Activated CD8-positive, alpha-beta memory T cell treated with anti-CD3 and anti-CD28 coated beads, Interleukin-2, amount 10 ng/mL, durations not matched to agents 7 days and 5 days (primary cell): ENCODE measurements at places on chromosomes 3 and 15. TPM values are rescaled to one million over a fixed set of nuclear protein-coding genes. Genes with fewer than 3 reads are reported as not detected.

Gene IGF2BP2
- 0.09 TPM for total RNA-seq

Gene TMCO5A
- total RNA-seq = not detected

Gene GOLGA6L4
- total RNA-seq = 0.96 TPM

Gene ALPK3
- 0.35 TPM for total RNA-seq

Gene HRG
- total RNA-seq = not detected

- no peak overlapping the region for H3K27ac ChIP-seq
- H3K27me3 ChIP-seq = no peaks in the 10 kb centered on the region
- DNase-seq = no peak
- no peaks in the 10 kb centered on the region for H3K4me1 ChIP-seq
- no peak overlapping the region for H3K4me3 ChIP-seq
Observed at GRCh38 chr15:37397266-37398022, 297.1 kb upstream of the MEIS2 start.

- H3K4me3 ChIP-seq = no peak overlapping the region
- H3K4me1 ChIP-seq = peaks cover 2% of the 10 kb centered on the region
- no peak for DNase-seq
Observed at GRCh38 chr3:197151580-197151979, 122.0 kb upstream of the MELTF start.

- H3K4me3 ChIP-seq = no peak overlapping the region
- no peak overlapping the region for H3K27ac ChIP-seq
- no peaks in the 10 kb centered on the region for H3K27me3 ChIP-seq
- H3K36me3 ChIP-seq = no peaks in the 10 kb centered on the region
Observed at GRCh38 chr3:3200632-3201212, 21.2 kb upstream of the CRBN start.

DNA sequence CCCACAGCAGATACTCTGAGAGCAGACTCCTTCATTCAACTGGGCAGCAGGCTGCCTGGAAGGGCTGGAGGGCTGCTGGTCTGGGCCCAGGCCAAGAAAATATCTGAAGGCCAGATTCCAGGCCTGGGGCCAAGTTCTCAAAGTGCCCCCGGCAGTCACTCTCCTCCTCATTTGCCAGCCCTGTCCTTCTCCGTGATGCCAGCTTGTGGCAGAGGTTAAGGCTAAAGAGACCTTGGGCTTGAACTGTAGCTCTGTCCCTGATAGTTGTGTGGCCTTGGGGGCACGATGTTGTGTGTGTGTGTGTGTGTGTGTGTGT is 39.0 kb downstream of the FAM3D start:
- no peak overlapping the region for H3K4me3 ChIP-seq
- peaks cover 5% of the 10 kb centered on the region for H3K4me1 ChIP-seq
- H3K36me3 ChIP-seq = no peaks in the 10 kb centered on the region
- peaks cover 3% of the 10 kb centered on the region for H3K27me3 ChIP-seq
- DNase-seq = no peak
- no peak overlapping the region for H3K27ac ChIP-seq

GRCh38 chr3:122406198-122406597 is 9.7 kb downstream of the WDR5B start:
- H3K4me1 ChIP-seq = peaks cover 6% of the 10 kb centered on the region
- H3K36me3 ChIP-seq = peaks cover 42% of the 10 kb centered on the region
- no peaks in the 10 kb centered on the region for H3K27me3 ChIP-seq
- DNase-seq = no peak
- no peak overlapping the region for H3K27ac ChIP-seq
- no peak overlapping the region for H3K4me3 ChIP-seq

DNA sequence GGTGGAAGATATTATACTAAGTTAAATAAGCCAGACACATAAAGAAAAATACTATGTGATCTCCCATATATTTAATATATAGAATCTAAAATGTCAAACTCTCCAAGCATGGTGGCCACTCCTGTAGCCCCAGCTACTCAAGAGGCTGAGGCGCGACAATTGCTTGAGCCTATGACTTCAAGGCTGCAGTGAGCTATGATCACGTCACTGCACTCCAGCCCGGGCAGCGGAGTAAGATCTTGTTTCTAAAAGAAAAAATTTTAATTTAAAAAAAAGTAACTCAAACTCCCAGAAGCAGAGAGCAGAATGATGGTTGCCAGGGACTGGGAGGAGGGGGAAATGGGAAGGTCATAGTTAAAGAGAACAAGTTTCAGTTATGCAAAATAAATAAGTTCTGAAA is 13.3 kb downstream of the RAB27A start:
- no peaks in the 10 kb centered on the region for H3K27me3 ChIP-seq
- H3K27ac ChIP-seq = peak overlapping the region; percentile 99
- H3K4me1 ChIP-seq = peaks cover 82% of the 10 kb centered on the region
- peaks cover 51% of the 10 kb centered on the region for H3K36me3 ChIP-seq

DNA sequence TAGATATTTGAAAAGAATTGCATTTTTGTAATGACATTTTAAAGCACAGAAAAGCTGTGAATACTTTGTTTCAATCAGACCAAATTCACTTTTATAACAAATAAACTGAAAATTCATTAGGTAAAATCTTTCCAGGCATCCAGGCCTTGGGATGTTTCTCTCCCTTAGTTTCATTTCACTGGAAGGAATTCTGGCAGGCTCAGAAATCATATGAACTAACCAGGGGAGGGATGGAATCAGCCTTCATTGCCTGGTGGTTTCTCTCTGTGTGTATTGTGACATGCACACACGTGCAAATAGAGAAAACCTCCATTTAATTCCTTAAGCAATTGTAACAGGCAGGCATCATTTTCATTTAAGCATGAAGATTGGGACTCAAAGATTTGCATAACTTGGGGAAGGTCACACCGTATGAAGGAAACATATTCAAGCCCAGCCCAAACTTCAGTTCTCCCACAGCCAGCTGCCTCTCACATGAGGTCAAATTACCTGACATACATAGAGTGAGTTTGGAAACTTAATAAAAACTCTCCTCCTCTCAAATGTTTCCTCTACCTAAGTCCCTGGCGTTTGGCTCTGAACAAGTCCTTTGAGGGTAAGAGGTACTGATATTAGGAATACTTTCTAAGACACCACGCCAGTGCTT is 376.1 kb upstream of the MCTP2 start:
- H3K4me1 ChIP-seq = peaks cover under 1% of the 10 kb centered on the region
- H3K36me3 ChIP-seq = no peaks in the 10 kb centered on the region
- peaks cover 18% of the 10 kb centered on the region for H3K27me3 ChIP-seq
- no peak overlapping the region for H3K4me3 ChIP-seq
- DNase-seq = no peak

- no peak for DNase-seq
- peaks cover 18% of the 10 kb centered on the region for H3K4me1 ChIP-seq
- H3K36me3 ChIP-seq = no peaks in the 10 kb centered on the region
- H3K4me3 ChIP-seq = no peak overlapping the region
- no peak overlapping the region for H3K27ac ChIP-seq
Observed at GRCh38 chr3:66035763-66036477, 2.8 kb downstream of the MAGI1 start.

GRCh38 chr3:187828579-187829452 is 83.5 kb upstream of the BCL6 start:
- no peak overlapping the region for H3K27ac ChIP-seq
- no peaks in the 10 kb centered on the region for H3K36me3 ChIP-seq
- no peak for DNase-seq
- no peak overlapping the region for H3K4me3 ChIP-seq

GRCh38 chr15:97929456-97930229 is 30.9 kb upstream of the ARRDC4 start:
- H3K27ac ChIP-seq = no peak overlapping the region
- H3K27me3 ChIP-seq = no peaks in the 10 kb centered on the region
- no peaks in the 10 kb centered on the region for H3K36me3 ChIP-seq
- no peak for DNase-seq

GRCh38 chr3:100966049-100966491 is 27.2 kb downstream of the ABI3BP start:
- no peaks in the 10 kb centered on the region for H3K36me3 ChIP-seq
- no peak overlapping the region for H3K27ac ChIP-seq
- no peak overlapping the region for H3K4me3 ChIP-seq
- H3K27me3 ChIP-seq = no peaks in the 10 kb centered on the region
- H3K4me1 ChIP-seq = no peaks in the 10 kb centered on the region

GRCh38 chr3:67940210-67940952 is 286.0 kb upstream of the SUCLG2 start:
- no peak overlapping the region for H3K4me3 ChIP-seq
- H3K27me3 ChIP-seq = no peaks in the 10 kb centered on the region
- H3K27ac ChIP-seq = no peak overlapping the region
- DNase-seq = no peak
- H3K4me1 ChIP-seq = no peaks in the 10 kb centered on the region

DNA sequence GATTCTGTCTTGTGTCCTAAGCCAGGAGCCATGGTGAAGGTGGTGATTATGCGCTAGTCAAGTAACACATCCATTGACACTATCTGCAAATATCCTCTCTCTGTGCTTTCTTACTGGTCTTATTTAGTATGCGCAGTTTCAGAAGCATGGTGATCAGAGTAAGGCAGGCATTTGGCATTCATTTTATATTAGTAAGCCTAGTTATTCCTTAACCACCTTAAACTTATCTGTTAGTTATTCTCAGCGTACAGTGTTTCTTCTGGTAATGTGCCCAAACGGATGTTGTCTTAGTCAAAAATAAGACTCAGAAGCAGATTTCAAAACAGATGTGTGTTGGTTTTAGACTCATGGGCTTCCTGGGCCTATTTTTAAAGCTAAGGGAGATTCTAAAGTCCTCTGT is 329.2 kb downstream of the GRM7 start:
- H3K27ac ChIP-seq = no peak overlapping the region
- H3K36me3 ChIP-seq = no peaks in the 10 kb centered on the region
- H3K4me1 ChIP-seq = no peaks in the 10 kb centered on the region
- no peak overlapping the region for H3K4me3 ChIP-seq

- DNase-seq = no peak
- H3K4me3 ChIP-seq = no peak overlapping the region
- no peaks in the 10 kb centered on the region for H3K4me1 ChIP-seq
- H3K27me3 ChIP-seq = no peaks in the 10 kb centered on the region
- H3K36me3 ChIP-seq = no peaks in the 10 kb centered on the region
Observed at GRCh38 chr3:117407317-117407716, 697.7 kb downstream of the TUSC7 start.

DNA sequence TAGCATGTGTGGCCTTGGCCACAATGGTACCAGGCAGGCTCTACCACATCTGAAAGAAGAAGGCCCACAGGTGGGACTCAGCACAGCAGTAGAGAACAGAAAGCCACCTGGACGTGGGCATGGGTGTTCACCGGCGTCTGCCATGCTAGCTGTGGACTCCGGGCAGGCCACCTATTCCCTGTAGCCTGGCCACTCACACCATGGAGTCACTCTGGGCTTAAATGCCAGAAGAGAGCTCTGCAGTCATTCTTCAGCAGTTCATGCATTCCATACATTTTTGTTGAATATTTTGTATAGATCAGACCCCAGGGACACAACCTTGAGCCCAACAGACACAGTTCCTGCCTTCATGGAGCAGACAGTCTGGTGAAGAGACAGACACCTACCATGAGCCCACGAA is 138.6 kb downstream of the SRGAP3 start:
- no peak for DNase-seq
- no peak overlapping the region for H3K27ac ChIP-seq
- no peak overlapping the region for H3K4me3 ChIP-seq
- H3K27me3 ChIP-seq = peaks cover 2% of the 10 kb centered on the region

DNA sequence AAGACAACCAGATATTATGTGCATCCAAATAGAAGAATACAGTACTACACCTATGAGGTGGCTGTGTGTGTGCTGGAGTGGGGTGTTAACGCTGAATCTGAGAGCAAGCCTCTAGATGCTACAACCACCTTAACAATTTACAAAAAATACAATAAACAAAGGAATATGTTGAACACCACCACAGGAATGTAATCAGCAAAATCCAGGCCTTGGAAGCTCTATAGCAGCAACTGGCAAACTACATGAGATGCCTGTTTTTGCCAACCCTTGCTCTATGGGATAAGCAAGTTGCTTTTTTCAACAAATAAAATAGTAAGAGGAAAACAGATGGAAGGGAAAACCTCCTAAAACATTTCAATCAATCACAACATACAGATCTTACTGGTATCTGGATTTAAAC is 23.9 kb downstream of the SLTM start:
- no peaks in the 10 kb centered on the region for H3K27me3 ChIP-seq
- H3K4me1 ChIP-seq = peaks cover 52% of the 10 kb centered on the region
- H3K27ac ChIP-seq = no peak overlapping the region
- no peak for DNase-seq

- H3K27me3 ChIP-seq = peaks cover 33% of the 10 kb centered on the region
- no peak overlapping the region for H3K4me3 ChIP-seq
- no peak for DNase-seq
- peaks cover 2% of the 10 kb centered on the region for H3K36me3 ChIP-seq
- no peak overlapping the region for H3K27ac ChIP-seq
Observed at GRCh38 chr3:171695426-171695825, 114.9 kb downstream of the PLD1 start.

DNA sequence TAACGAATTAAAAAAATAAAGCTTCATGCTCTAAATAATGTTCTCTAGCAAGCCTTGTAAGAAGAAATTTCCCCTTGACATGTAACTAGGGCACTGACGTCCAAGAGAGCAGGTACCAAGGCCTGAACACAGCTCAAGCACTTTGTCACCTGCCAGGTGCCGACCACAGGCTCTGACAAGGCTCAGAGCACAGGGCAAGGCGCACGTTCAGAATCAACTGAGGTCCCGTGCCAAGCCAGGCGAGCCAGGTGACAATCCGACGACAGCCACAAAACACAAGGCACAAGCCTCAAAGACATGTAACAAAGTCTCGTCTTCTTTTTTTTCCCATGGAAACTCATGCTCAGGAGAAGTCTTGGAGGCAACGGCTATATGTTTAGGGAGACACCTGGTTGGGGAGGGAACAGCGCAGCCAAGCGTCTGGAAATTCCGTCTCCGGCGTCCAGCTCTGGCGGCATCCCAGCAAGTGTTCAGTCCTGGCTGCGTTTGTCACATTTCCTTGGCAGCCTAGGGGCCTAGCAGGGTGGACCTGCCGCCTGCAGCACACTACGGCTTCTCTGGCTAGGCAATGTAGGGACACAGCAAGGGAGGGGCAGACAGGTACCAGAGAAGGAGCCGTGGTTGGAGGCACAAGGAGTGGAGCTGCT is 76.7 kb downstream of the ADAMTS17 start:
- H3K36me3 ChIP-seq = no peaks in the 10 kb centered on the region
- DNase-seq = no peak
- H3K4me1 ChIP-seq = no peaks in the 10 kb centered on the region
- no peak overlapping the region for H3K4me3 ChIP-seq

DNA sequence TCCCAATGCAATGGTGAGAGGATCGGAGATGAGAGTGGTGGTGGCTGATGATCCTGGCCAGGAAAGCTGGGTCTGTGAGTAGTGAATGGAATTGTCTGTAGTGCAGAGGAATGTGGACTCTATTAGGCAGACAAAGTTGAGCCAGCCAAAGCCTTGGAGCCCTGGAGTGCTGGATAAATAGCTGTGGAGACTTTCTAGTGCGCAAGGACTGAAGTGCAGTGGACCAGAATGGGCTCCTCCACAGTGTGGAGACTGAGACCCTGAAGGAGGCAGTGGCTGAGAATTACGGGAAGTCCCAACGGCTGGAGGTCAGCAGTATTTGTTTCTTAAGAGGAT is 874 bp downstream of the ZNF662 start:
- DNase-seq = no peak
- peaks cover 27% of the 10 kb centered on the region for H3K36me3 ChIP-seq
- no peak overlapping the region for H3K27ac ChIP-seq
- peaks cover 5% of the 10 kb centered on the region for H3K4me1 ChIP-seq
- no peak overlapping the region for H3K4me3 ChIP-seq

- H3K27ac ChIP-seq = no peak overlapping the region
- peak overlapping the region; percentile 68 for H3K4me3 ChIP-seq
- no peaks in the 10 kb centered on the region for H3K36me3 ChIP-seq
- DNase-seq = peak; percentile 44
- H3K4me1 ChIP-seq = peaks cover 20% of the 10 kb centered on the region
Observed at GRCh38 chr3:31980530-31981205, 394 bp downstream of the OSBPL10 start.
